ENCODE measurements at places on chromosomes 4 and X.

DNA sequence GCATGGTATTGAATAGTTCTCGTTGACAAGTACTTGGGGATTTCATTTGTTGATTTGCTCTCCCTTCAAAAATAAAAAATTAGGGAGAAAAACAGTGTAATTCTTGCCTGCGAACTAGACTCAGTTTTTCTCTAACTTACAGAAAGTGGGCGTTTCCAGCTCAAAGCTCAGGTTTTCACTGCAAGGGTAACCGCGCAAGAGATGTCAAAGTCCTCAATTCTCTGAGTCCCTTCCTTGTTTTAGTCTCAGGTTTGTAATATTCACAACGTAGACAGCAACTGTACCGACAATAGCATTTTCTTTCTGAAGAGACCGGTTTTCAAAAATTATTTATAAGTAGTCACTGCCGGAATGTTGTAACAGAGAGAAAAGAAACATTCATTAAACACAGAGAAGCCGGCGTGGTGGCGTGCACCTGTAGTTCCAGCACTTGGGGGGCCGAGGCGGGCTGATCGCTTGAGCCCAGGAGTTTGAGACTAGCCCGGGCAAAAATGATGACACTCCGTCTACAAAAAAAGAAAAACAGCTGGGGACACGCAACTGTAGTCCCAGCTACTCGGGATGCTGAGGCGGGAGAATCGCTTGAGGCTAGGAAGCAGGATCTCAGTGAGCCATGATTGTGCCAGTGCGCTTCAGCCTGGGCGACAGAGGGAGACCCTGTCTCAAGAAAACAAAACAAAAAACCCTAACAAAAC, 774 bp downstream of the ZCCHC4 start:
- DNase-seq, result no peak

GRCh38 chrX:13473442-13474163, 95.8 kb upstream of the EGFL6 start:
- DNase-seq, result peak; percentile 17

DNA sequence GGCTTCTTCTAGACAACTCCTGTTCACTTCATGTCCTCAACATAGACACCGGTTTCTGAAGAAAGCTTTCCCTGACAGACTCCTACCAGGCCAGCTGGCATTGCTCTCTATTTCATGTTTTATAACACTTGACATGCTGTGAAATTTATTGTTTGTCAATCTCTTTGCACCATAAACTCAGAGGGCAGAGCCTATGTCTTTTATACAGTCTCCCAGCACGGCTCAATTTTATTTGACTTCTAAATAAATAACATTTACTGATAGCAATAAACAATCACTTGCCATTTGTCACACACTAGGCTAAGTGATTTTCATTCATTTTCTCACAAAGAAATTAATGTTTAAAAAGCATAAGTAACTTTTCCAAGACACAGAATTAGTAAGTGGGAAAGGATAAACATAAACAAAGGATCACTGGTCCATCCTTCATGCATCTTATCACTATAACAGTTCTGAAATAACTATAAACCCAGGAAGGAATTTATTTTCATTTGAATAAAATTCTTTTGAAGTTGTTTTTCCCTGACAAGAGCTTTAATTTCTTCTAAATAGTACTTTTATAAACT, 577.6 kb downstream of the TECRL start:
- DNase-seq, result no peak

- DNase-seq, result no peak
Observed at GRCh38 chrX:18133605-18134004, 87.1 kb downstream of the BEND2 start.

GRCh38 chr4:52192721-52193135, 141.6 kb downstream of the SPATA18 start:
- DNase-seq, result peak; percentile 52

- DNase-seq, result peak; percentile 28
Observed at GRCh38 chrX:128396601-128397000, 344.4 kb upstream of the ACTRT1 start.

DNA sequence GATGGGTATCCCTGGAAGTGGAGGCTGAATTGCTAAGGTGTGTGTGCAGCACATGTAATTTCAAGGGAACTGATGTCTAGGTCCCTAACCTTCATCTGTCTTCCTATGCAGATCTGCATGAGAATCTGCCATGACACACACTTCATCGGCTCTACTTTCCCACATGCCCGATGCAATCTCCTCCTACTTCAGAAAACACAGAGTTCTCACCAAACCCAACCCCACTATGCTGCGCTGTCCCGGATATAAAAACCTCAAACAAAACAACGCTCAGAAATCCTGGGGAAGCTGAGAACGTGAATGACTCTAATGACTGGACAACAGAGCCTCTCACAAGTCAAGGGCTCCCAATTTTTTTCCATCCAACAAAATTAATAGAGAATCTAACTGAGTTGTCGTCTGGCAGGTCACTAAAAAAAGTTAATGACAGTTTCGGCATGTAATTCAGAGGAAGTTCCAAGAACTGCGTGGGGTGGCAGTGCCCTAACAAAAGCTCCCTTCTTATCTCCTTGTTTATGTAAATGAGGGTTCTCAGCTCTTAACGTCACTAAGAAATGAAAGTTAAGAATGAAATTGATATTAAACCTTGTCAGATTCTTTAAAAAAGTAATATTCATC, 39.0 kb downstream of the STX18 start:
- peak; percentile 21 for DNase-seq

- DNase-seq, result no peak
Observed at GRCh38 chr4:40502220-40502619, 127.4 kb downstream of the RBM47 start.

DNA sequence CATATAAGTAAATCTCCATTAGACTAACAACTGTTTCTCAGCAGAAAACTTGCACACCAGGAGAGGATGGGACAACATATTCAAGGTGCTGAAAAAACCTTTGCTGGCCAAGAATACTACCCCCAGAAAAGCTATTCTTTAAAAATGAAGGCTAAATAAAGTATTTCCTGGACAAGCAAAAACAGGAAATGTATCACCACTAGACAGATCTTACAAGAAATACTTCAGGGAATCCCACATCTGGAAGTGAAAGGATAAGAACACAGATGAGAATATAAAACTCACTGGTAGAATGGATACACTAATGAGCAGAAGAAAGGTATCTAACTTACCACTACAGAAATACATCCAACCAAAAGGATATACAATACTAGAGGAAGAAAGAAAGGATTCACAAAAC, 27.0 kb upstream of the ADH1C start:
- DNase-seq, result peak; percentile 19

GRCh38 chr4:77615153-77615552, 9.5 kb downstream of the CXCL13 start:
- no peak for DNase-seq

DNA sequence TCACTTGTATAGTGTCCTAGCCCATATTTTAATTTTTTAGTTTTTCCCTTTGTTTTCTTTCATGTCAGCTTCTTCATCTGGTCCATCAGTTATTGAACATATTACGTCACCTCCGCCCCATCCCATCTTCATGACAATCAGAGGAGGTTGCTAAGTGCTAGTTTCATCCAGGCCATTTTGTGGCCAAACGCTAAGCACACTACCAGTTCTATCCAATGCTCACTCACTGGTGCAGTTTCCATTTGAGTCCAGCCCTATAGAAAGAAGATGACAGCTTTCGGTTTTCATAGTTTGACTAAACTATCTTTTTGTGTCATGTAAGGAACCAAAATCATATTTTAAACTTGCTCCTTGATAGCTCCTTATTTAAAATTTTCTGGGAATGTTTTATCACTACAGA, 304.2 kb downstream of the TENM3 start:
- DNase-seq, result no peak

DNA sequence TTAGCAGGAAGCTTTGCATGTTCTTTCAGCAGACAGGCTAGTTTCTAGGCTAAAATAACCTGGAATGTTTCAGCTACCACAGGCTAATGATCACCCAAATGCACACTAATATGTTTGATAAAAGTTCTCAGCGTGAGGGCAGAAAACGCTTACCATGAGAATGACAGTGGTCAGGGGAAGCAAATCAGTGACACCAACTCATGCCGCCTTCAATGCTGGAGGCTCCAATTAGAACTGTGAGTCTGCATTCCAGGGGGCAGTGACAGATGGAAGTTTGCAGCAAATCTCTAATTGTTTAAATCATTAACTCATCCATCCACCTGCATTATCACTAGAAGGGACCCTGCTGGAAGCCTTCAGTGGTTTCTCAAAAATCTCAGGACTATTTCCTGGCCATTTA, 43.2 kb downstream of the ANOS1 start:
- no peak for DNase-seq

DNA sequence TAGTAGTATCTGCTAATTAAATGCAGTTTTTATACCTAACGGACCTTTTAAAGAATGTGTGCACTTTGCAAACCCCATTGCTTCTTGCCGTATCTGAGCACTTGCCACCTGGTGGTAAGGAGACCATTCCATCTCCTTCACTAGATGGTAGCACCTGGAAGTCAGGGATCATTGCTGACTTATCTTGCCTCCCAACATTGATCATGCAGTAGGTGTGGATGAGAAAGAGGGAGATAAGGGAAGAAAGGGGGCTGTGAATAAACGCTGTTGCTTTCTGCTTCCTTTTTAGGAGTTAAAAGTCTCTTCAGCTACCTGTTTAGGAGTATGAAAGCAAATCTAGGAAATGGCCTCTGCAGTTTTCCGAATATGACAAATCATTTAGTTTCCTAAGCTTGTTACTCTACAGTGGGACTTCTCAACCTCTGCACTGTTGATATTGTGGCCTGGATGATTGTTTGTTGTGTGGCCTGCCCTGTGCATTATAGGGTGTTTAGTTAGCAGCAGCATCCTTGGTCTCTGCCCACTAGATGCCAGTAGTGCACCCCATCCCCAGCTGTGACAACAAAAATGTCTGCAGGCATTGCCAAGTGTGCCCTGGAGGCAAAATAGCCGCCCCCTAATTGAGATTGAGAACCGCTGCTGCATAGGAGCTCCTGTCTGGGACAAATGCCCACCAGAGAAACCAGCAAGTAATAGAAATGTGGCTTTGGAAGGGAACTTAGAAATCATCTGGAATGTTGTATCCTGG, 38.8 kb downstream of the GAB1 start:
- no peak for DNase-seq

DNA sequence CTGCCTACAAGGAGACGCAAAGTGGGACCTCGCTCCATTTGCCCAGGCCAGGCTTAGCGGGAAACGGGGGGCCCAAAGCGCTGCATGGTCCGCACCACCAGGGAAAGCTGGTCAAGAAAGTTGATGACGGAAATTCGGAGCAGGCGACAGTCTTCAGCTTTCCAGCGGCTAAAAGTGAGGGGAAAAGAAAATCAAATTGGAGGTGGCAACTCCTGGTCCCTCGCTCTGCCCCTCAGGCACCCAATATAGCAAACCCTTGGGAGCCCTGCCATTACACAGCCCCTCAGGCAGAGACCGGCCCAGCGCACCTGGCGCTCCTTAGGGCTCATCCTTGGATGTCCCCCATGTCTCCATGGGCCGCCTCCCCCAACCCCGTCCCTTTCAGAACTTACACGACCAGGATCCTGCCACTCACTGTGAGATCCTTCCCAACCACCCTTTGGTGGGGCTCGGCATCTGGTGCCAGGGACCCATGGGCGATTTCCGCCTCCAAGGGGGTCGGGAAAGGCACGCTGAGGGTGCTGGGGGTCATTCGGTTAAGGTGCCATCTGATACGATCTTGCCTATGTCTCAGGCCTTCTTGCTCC, 1.1 kb downstream of the LAGE3 start:
- DNase-seq, result no peak

GRCh38 chrX:27619975-27620374, 29.8 kb downstream of the DCAF8L2 start:
- DNase-seq, result peak; percentile 3

DNA sequence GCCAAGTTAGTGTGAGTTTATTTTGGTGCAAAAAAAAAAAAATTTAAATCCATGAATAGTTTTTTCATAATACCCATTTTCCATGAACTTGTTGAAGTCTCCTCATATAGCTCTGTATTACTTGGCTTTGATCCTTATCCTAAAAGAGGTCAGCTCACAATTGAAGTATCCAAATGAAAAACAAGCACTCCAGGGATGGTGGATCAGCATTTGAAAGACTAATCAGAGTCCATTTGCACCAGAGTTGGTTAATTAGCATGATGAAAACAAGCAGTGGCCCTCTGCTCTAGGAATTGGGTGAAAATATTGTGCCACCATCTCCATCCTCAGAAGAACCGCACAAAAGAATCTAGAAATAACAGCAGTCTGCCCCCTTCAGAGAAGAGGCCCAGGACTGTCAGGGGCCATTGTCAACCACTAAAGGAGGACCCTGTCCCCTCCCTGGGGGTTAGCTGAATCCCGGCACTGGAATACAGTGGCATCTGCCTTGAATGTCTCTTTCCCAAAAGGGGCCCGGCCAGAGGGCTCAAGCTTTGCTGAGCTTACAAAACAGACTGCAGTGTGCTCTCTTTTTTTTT, 24.7 kb downstream of the SH3KBP1 start:
- no peak for DNase-seq

GRCh38 chr4:17063888-17064287, 165.4 kb upstream of the LDB2 start:
- DNase-seq, result peak; percentile 92

- peak; percentile 74 for DNase-seq
Observed at GRCh38 chrX:10722851-10723250, 102.5 kb upstream of the MID1 start.

DNA sequence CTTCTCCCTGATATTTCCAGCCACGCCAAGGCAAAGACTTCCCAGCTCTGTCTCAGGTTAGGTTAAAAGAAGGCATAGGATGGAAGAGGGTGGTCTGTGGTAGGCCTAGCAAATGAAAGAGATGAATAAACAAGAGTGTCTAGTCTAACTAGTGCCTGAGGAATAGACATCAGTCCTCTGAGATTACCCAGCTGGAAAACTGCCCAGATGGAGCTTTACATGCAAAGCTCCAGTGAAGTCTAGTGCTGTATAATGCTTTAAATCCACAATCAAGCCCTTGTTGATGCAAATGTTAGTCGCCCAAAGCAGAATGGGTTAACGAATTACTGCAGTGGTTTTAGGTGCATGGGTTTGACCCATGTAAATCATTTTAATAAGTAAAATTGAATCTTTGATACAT, 24.8 kb upstream of the GUCY1B1 start:
- peak; percentile 50 for DNase-seq

GRCh38 chrX:36508042-36508441, 500.1 kb upstream of the FAM47C start:
- DNase-seq, result no peak
